ENCODE measurements at places on chromosomes 7 and 10.

GRCh38 chr10:78518224-78518623, 484.6 kb downstream of the RPS24 start:
- DNase-seq, result no peak

- DNase-seq, result no peak
Observed at GRCh38 chr10:128059266-128059981, 66.8 kb downstream of the MKI67 start.

DNA sequence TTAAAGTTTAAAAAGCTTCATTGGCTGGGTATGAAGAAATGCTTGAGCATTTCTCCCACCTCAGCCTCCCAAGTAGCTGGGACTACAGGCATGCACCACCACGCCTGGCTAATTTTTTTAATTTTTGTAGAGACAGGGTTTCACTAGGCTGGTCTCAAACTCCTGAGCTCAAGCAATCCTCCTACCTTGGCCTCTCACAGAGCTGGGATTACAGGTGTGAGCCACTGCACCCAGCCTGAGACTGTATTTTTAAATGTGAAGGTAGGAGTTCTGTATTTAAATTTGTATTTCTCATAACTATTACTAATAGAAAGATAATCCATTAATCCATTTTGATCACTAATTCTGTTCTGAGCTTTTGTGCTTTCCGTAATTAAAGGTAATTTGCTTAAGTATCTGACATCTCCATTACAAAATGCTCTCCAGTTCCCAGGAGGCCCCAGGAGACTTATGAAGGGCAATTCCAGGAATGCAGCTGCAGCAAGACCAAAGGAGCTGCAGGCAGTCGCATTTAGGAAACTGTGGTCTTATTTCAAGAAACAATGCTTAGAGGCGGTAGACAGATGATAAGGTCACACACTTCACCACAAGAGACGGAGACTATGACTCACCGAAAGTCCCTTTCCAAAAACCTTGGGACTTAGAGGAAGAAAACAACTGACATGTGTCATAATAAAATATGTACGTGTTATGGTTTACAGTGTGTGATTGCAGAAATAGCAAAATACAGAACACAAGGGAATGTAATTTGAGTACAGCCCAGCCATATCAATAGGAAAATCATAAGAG, 23.3 kb downstream of the YAE1 start:
- DNase-seq, result no peak

GRCh38 chr7:71221549-71221948, 89.6 kb downstream of the GALNT17 start:
- DNase-seq, result peak; percentile 41

- DNase-seq, result no peak
Observed at GRCh38 chr10:126199221-126199998, 188.9 kb downstream of the ADAM12 start.

GRCh38 chr7:141820067-141820466, 21.2 kb downstream of the PRSS37 start:
- no peak for DNase-seq

GRCh38 chr10:44279426-44280126, 105.3 kb downstream of the CXCL12 start:
- no peak for DNase-seq

- DNase-seq, result no peak
Observed at GRCh38 chr7:12350971-12351370, 52.7 kb downstream of the VWDE start.

DNA sequence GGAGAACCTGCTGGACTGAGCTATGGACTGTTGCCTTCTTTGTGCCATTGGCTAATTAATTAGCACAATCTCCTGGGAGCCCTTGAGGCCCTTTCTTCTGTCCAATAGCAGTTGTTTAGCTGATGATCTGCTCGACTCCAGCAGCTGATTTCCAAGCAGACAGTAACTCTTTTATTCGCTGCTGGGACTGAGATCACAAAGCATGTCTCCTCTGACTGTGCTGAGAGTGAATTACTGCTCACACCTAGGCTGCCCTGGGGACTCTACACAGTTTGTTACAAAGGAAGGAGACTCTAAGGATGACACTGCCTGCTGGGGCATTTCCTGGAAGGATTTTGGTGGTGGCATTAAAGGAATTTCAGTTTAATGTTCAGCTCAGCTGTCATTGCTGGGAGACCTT, 31.4 kb downstream of the CASP7 start:
- DNase-seq, result no peak

DNA sequence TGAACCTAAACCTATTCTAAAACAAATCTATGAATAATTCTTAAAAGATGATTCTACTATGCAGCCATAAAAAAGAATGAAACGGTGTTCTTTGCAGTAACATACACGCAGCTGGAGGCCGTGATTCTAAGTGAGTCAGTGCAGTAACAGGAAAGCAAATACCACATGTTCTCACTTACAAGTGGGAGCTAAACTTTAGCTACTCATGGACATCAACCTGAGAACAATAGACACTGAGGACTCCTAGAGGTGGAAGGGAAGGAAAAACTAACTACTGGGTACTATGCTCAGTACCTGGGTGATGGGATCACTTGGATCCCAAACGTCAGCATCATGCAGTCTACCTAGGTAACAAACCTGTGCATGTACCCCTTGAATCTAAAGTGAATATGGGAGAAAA, 575.0 kb upstream of the MGMT start:
- DNase-seq, result no peak

GRCh38 chr7:140330595-140330994, 67.7 kb downstream of the SLC37A3 start:
- DNase-seq, result no peak

DNA sequence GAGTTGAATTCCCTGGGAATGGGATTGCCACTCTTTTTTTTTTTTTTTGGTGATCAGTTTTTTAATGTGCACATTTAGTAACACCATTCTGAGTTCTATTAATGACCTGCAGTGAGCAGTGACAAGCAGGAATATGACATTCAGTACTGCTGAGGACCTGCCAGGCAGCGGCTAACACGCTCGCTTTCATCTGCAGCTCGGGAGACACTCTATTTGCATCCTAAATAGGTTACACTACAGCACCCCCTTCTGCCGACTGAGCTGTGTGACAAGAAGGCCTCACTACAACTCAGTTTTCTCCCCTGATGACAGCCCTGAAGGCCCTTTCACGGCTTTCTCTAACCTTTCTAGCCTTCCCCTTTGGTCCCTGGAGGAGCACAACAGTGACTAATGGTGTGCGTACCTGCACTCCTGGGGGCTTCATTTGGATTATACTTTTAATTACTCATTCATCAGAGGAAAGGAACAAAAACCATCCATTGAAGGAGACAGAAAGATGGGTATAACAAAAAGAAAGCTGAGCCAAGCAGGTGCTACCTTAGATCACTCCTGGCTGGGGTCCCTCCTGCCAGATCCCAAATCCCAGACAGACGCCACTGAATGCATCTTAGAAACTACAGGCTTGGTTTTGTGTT, 872.4 kb downstream of the LRMDA start:
- DNase-seq, result peak; percentile 82

GRCh38 chr10:19097151-19097550, 48.5 kb downstream of the MALRD1 start:
- no peak for DNase-seq

- no peak for DNase-seq
Observed at GRCh38 chr10:30639946-30640786, 10.6 kb upstream of the LYZL2 start.

GRCh38 chr7:154306036-154306435, 253.8 kb downstream of the DPP6 start:
- DNase-seq, result no peak

DNA sequence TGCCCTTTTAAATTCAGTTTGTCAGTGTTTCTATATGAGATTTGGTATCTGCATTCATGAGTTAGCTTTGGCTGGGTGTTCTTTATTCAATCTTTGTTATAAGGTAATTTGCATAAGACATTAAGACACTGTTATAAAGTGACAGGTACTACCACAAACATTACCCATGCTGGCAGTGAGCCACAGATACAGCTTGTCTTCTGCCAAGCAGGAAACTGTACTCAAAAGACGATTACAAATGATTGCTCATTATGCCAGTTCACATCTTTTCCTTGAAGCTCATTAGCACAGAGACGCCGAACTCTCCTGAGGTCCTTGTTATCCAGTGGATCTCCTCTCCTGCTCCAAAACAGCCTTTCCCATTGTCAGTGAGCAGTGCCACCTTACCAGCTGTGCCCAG, 30.4 kb downstream of the AMPH start:
- DNase-seq, result no peak

DNA sequence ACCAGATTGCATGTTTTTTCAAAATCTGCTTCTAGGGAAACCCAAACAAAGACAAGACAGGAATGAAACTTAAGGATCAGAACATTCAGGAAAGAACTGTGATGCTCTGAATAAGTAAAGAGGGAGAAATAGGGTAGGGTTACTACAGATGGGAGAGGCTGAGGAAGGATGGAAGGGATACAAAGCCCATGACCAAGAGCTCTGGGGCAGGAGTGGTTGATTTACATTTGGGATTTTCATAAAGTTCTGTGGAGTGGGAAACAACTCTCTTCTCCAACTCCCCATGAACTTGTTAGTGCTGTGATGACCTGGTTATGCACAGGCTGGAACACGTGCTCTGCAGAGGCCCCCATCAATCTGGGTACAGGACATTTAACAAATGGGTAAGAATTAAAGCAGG, 216.0 kb upstream of the KLF14 start:
- DNase-seq, result no peak

DNA sequence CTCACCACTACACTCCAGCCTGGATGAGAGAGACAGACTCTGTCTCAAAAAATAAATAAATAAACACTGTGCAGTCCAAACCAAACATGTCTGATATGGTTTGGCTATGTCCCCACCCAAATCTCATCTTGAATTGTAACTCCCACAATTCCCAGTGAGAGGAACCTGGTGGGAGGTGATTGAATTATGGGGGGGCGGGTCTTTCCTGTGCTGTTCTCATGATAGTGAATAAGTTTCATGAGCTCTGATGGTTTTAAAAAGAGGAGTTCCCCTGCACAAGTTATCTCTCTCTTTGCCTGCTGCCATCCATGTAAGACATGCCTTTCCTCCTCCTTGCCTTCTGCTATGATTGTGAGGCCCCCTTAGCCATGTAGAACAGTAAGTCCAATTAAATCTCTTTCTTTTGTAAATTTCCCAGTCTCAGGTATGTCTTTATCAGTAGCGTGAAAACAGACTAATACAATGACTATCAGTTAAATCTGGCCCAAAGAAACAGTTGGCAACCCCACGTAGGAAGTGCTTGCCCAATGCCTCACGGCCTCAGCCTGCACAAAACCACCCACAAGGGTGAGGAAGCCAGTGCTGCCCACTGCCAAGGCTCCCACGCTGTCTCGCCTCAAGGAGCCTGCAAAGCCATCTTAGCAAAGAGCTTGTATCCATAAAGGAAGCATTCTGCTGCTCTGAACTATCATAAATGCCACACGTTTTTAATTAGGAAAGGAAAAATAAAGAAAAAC, 64.7 kb downstream of the PIK3AP1 start:
- DNase-seq, result no peak

DNA sequence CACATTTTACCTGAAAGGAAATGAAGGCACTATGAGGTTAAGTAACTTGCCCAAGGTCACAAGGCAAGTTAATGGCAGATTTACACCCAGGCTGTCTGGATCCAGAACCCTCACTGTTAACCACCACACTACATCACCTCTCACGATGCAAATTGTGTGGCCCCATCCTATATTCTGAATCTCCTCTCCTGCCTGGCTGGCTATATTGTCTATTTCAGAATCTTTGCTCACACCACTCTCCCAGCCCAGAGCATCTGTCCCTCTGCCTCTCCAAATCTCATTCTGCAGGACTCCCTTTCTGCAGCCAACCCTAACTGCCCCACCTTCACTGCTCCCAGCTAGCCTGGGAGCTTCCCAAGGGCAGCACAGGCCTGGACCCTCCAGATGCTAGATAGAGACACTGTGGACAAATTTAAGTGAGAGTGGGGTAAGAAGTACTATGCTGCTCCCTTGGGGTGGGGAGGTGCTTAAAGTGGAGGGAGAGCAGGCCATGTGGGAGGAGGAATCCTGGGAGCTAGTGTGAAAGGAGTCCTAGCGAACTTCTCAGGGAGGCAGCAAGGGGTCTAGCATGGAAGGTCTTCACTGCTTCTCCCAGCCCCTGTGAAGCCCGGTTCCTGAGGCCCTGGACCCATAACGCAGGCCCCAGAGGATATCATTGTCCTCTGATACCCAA, 786 bp downstream of the CUEDC2 start:
- no peak for DNase-seq

DNA sequence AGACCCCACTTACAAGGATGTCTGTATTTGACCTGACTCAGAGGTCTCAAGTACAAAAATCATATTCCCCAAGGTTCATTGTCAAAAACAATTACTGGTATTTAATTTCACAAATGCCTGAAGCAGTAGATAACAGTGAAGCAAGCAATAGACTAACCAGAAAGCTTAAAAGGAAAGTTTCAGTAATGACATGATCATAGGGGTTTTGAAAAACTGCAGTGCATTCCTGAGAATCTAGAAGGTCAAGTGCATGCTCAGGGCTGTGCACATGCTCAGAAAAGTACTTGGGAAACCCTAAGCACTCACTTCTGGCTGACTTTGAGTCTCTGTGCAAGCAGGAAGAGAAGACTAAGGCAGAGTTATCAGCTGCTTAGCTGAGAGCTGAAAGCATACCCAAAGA, 27.1 kb downstream of the RASGEF1A start:
- DNase-seq, result no peak

DNA sequence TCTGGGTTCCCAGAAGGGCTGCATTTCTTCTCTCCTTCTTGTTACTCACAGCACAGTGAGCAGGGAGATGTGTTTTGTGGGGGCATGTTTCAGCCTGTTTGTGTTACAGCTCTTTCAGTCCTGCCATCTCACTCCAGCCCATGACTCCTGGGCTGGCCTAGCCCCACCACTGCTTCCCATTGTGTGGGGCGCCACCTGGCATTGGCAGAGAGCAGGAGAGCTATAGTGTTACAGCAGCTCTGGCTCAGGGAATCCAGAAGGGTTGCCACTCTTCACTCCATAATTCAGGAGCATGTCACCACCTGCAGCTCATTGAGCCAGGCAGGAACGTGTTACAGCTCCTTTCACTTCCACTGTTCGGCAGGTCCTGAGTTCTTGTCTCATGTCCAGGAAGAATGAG, 30.0 kb downstream of the CLDN12 start:
- no peak for DNase-seq

GRCh38 chr7:79055722-79056415, 397.6 kb downstream of the MAGI2 start:
- DNase-seq, result peak; percentile 29

- peak; percentile 57 for DNase-seq
Observed at GRCh38 chr7:101420436-101420835, 57.8 kb downstream of the COL26A1 start.

- no peak for DNase-seq
Observed at GRCh38 chr7:113175525-113176104, 57.3 kb upstream of the SMIM30 start.

- no peak for DNase-seq
Observed at GRCh38 chr7:37081436-37081835, 357.1 kb upstream of the AOAH start.

DNA sequence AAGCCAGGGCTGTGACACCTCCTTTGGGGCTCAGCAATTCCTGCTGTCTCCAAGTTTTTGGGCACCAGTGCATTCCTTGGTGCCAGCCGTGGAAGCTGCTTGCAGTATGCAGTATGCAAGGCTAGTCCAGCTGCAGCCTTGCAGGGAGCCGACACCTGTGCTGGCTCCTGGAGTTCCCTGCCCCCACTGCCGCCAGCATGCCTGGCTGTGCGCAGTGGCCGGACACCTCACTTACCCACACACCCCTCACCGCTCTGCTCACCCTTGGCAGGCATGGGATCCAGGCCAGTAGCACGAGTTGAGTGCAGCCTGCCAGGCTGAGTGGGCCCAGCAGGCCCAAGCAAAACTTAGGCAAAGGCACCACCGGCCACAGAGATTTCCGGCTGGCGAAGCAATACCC, 77.4 kb downstream of the SAMD9 start:
- DNase-seq, result no peak

GRCh38 chr7:34080513-34080912, 175.2 kb downstream of the BMPER start:
- DNase-seq, result no peak

Measured in testis (tissue), 5 donors.